ENCODE measurements at places on chromosomes 13 and 19.

DNA sequence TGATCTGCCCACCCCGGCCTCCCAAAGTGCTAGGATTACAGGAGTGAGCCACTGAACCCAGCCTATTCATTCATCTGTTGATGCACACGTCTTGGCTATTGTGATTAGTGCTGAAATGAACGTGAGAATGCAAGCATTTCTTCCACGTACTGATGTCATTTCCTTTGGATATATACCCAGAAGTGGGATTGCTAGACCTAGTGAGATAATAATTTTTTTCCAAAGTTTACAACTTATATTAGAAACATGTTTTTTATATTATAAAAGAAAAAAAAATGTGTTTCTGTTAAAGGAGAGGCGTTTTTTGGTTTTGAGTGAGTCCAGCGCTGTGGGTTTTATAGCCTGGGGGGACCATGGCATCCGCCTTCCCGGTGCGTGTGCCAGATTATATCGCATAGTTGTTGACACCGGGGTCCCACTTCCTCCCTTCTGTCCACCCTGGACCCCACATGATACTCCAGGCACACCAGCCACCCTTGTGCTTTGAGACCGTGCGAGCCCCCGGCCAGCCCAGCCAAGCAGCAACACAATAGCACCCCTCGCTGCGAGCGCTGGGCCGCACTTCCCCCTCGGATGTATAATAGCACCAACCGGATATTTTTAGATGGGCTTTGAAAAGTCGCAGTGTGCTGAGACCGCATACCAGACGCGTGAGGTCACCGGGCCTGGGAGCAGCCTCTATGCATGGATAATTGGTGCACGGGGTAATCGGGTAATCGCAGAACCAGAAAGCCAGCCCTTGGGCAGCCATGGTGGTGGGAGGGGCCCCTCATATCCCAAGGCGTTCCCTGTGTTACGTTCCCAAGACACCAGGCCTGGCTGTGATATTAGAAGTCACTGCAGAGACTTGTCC is 59.6 kb downstream of the MYO9B start:
- DNase-seq, result no peak

DNA sequence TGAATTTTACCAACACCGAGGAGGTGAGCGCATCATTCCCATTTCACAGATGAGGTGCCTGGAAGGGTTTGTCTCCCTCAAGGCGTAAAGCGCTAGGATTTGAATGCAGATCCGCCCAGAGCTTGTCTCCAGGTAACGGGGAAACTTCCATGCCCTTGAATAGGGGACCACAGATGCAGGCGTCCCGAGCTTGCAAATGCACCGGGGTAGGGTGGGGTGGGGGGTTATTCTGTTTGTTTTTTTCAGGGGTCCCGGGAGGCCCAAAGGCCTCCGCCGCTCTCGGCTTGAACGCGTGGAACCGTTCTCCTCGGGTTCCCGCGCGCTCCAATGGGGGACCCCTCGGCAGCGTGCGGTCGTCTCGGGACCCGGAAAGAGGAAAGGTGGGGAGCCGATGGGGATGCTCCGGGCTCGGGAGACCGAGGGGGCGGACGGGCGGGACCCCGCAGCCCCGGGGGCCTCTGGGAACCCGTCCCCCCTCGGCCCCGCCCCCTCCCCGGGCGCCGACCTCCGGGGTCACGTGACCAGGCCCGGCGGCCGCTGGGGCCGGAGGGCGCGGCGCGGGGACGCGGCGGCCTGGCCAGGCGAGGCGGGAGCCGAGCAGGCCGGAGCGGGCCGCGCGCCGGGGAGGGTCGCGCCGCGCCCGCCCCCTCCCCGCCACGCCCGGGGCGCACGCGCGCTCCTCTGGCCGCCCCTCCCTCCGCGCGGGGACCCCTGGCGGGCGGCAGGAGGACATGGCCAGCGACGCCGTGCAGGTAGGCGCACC is at the start of gene PKN1:
TSS of gene PKN1 (plus strand) at position 516 of the 763 bp plus-strand sequence. CDS start at position 732, 216 bp downstream.
- peak; percentile 64 for DNase-seq

- no peak for DNase-seq
These were observed 17.6 kb downstream of the NOVA2 start for GRCh38 chr19:45955905-45956608.

GRCh38 chr13:80239571-80240255 is 101.2 kb downstream of the SPRY2 start:
- DNase-seq, result no peak

- DNase-seq, result no peak
These were observed 107.4 kb upstream of the SLC7A1 start for GRCh38 chr13:29702912-29703351.

- no peak for DNase-seq
These were observed 21.2 kb upstream of the RBM26 start for GRCh38 chr13:79427265-79427664.

GRCh38 chr19:8057545-8058270 is 5.1 kb downstream of the CCL25 start:
- DNase-seq, result no peak

DNA sequence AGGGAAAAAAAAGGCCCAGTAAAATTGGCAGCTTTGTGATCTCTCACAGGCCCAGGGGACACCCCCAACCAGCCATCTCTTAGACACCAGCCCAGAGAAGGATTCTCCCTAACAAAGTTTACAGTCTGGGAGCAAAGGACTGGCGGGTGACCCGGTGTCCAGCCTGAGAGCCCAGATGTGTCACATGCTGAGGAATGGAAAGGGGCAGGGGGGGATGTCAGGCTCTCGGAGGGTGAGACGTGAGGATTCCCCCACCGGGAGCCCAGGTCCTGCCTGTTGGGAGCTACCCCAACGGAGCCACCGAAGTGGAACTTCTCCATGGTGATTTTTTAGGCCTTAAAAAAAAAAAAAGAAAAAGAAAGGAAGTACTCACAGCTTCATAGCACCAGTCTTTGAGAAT is 4.8 kb upstream of the CTXN1 start:
- DNase-seq, result no peak

- no peak for DNase-seq
These were observed 19.4 kb downstream of the CLDN10 start for GRCh38 chr13:95571941-95572340.

DNA sequence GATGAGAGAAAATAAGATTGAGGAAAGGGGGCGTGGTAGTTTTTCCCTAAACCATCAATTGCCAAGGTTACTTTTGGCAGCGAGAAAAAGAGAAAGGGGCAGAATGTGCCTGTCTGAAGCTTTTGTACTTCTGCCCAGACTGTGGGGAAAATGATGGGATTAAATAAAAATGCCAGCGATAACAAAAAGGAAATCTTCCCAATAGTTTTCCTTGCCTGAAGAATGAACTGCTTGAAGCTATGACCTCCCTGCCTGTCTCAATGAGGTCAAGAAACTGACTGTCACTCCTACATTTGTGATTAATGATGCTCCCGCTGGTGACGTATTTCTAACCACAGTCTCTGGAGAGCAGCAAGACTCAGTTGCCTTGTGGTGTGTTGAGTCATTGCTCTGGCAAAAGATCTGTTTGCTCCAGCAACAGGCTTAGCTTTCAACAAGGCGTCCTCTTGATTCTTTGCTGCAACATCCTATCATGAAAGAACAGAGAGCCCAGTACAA is 1051.5 kb downstream of the DIAPH3 start:
- DNase-seq, result no peak

DNA sequence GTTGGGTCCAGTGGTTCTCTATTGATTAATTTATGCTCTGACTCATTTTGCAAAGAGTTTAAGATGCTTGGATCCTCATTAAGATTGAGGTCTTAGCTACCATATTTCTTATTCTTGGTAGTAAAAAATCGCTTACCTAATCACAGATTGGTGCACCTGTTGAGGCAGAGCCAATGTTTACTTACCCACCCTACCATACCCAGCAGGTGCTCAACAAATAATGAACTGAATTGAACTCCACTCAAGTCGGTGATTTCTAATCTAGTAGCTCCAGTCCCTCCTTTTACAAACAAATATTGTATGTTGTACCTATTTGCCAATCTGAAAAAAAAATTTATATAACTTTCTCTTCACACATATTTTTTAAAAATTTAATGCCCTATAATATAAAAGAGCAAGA is 361.0 kb downstream of the FGF14 start:
- no peak for DNase-seq

DNA sequence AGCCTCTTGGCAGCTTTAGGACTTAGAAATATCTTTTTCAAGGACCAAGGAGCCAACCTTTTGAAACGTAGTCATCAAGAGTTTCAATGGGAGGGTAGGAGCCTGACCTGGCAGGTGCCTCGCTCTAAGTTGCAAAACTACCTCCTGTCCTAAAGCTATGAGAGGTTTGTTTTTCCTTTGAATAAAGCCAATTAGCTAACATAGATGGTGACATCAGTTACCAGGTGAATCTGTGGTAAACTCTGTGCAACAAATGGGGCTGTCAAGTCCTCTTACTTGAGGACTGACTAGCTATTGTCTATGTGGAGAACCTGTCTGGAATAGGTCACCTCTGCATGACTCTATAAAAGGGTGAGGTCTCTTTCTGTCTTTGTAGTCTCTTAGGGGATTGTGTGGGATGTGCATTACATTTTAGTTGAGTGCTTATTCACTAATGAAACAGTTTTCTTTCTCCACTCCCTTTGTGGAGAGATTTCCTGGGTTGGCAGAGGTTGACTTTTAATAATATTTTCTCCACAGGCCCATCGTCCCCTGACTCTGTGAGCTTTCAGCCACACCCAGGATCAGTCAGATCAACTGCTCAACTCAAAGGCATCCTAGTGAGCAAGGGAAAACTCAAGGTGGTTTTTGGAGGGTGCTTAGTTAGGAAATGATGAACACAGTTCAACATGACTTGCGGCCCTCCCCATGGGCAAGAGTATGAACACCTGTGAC is 9.9 kb downstream of the ARL11 start:
- DNase-seq, result no peak

Measured in NCI-H2171 (cell line).